Central memory CD4-positive, alpha-beta T cell (primary cell): ENCODE measurements at places on chromosomes 16 and 17.
A peak's percentile ranks its signal among the peaks of the same experiment; 100 is the strongest.

DNA sequence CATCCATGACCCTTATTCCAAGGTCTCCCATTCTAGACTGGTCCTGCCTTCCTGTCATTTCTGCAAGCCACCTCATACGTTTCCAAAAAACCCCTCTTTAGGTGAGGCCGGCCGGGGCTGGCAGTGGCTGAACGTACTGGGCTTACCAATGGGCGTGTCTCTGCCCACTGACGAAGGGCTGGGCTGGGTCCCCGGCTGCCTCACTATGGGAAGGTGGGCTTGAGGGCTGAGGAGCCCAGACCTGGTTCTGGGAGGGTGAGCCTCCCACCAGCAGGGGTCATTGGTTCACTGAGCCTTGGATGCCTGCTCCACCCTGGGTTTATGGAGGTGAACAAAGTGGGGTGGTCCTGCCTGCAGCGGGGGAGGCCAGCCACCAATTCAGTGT lies 19.9 kb downstream of the KDM8 start:
- no peak for DNase-seq

DNA sequence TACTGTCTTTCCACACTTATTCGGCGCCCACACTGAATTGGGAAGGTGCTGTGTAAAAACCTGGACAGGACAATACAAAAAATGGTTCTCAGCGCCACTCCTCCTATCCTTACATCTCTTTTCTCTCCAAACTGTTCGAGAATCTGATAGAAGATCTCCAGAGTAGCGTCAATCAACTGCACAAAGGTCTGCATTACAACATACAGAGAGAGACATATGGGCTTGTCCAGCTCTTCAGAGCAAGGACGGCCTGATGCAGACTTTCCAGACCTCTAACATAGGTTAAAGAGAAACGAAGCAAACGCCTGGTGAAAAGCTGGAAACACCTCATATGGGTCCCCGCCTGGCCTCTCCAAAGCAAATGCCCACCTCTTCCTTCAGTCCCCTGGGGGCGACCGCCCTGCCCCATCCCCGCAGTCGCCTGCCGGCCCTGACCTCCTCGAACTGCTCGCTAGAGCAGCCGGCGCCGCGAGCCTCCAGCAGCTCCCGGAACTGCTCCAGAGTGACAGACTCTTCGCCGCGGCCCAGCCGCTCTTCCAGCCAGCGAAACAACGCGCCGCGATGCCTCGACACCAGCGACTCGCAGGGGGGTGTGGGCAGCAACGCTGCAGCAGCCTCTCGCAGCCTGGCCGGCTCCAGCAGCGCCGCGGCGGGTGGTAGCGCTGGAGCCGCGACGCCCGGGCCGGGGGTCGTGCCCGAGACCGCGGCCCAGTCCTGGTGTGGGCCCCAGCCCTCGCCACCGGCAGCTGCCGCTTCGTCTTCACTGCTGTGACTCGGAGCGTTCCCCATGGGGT lies 526 bp downstream of the ZZEF1 start:
- no peak for DNase-seq

DNA sequence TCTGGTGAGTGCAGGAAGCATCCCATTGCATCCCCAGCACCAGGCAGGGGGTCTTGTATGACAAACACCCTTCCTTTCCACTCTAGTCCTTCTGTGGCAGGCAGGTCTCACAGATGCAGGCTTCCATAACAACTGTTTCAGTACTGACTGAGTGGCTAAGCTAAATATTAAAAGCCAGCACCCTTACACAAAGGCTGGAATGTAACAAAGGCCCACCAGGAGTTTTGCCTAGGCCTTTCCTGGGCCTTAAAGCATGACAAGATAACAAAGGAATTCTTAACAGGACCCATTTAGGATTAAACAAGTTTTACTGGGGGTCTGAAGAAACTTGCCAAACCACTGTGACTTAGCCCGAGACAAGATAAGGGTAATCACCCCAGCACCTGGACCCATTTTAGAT lies 228.9 kb upstream of the RPL38 start:
- no peak for DNase-seq

- no peak for DNase-seq
These were observed 34.2 kb upstream of the HS3ST3A1 start for GRCh38 chr17:13635951-13636350.

GRCh38 chr17:67718325-67718941 lies 697 bp downstream of the NOL11 start:
- no peak for DNase-seq

- DNase-seq = no peak
These were observed 102.0 kb upstream of the PLCG2 start for GRCh38 chr16:81676883-81677737.

DNA sequence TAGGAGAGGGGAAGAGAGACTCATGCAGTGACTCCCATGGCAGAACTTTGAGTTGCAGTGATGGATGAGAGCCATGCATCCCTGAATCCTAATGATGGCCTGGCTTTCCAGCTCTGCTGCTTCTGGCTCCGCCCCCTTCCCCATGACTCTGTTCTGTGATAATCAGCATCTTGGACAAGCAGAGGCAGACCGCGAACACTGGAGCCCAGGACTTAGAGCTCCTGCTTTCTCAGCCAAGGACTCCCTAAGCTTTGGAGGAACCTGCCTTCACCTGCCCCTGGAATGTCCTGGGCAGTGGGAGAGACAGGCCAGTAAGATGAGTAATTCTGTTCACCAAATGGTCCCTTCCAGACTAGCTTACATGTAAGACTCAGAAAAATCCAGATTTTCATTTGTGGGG lies 12.5 kb downstream of the CCDC92B start:
- DNase-seq = no peak

GRCh38 chr16:23128056-23128455 lies 21.2 kb downstream of the USP31 start:
- no peak for DNase-seq

GRCh38 chr16:21033264-21033663 lies 117.4 kb downstream of the DNAH3 start:
- no peak for DNase-seq

DNA sequence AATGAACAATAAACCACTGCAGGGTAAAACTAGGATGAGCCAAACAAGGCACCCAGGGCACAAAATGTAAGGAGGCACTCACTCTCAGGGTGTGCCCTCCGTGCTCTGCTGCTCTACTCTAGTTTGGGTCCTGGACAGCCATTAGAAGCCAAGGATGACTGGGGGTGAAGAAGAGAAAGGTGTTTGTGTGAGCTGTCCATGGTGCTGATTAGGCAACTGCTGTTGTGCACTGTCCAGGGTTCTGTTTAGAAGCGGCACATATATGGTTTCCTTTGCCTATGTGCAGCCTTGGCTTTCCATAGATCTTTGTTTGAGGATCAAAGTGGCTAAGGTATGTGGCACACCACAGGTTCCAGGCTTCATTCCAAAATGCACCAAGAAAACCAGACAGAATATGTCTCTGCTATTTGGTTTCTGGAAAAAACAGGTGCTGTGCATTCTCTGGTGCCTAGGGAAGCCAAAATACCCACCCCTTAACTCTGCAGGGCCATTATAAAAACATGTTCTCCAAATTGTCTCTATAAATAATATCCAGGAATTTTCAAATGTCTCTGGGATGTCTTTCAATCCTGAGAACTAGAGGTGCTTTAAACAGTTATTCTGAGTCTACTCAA lies 123.5 kb downstream of the CBLN1 start:
- DNase-seq = no peak

DNA sequence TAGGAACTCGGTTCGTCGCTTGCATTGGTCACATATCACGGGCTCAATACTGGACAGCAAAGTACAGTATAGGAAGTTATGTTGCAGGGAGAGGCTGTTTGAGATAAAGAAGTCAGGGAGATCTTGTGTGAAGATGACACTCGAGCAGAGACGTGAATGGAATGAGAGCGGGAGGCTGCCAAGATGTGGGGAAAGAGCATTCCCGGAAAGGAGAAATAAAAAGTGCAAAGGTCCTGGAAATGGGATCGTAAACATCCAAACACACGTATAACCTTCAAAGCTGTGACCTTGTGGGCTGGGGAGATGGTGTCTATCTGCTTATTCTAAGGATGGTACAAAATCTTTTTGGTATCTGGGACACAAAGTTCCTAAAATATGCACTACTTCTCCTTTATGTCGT lies 43.0 kb upstream of the MYOCD start:
- DNase-seq = no peak

GRCh38 chr17:73302189-73302588 lies 9.6 kb downstream of the CDC42EP4 start:
- no peak for DNase-seq

DNA sequence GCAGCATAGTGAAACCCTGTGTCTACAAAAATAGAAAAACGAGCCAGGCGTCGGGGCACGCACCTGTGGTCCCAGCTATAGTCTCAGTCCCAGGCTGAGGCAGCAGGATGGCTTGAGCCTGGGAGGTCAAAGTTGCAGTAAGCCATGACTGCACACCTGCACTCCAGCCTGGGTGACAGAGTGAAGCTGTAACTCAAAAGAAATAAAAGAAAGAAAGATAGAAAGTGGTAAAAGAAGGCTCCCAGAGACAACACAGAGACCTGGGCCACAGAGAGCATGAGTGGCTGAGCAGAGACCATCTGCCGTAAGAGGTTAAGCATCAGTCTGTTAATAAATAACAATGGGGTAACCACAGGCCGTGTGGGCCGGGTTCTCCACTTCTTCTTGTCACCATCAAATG lies 15.3 kb upstream of the HEXD start:
- DNase-seq = no peak

DNA sequence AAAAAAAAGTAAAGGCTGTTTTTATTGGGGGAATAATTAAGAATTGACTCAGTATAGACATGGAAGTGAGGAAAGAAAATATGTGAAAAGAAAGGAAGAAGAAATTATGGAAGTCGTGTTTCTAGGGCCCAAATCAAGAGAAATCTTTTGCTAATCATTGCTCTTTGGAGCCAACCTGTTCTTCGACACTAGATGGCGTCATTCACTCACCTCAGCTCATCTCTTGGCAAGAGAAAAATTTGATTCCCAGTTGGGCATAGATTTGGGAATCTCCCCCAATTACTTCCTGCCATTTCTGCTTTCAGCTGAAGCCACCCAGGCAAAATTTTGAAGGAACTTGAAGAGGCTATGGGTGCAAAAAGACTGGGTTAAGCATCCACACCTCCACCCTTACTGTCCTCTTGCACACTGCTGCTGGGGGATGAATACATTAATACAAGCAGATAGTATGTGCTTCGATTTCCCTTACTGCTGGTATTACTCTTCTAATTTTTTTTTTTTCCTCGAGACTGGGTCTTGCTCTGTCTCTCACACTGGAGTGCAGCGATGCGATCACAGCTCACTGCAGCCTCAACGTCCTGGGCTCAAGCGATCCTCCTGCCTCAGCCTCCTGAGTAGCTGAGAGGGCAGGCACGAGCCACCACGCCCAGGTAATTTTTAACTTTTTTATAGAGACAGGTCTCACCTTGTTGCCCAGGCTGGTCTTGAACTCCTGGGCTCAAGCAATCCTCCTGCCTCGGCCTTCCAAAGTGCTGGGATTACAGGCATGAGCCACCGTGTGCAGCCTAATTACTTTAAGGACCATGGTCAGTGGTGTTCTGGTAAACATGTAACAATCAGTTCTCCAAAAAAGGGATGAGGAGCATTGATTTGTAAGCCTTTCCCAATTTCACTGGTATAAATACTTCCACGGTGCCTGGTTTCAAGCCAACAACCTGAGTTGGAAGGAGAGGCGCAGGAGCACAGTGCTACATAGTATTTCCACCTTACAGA lies 13.5 kb downstream of the PSMD7 start:
- peak; percentile 6 for DNase-seq

DNA sequence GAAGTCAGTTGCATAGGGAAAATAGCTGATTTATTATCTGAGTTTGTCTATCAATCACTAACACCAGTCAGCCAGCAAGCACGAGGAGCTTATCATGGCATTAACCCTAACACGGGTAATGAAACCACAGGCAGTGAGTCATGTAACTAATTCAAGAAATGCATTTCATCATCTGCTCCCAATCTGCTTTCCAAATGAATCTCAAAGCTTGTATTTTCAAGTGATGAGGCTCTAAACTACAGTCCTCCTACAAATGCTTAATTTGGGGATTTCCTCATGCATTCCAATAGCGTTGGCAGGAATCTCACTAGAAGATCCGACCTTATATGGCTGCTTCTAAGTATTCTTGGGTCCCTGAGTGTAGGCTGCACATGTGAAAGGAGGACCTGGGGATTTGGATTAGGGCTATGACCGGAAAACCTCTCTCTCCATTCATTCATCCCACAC lies 118.4 kb upstream of the HSBP1 start:
- no peak for DNase-seq

- DNase-seq = no peak
These were observed 486.5 kb downstream of the TMEM114 start for GRCh38 chr16:8103649-8104289.

GRCh38 chr16:87202346-87202745 lies 114.8 kb downstream of the C16orf95 start:
- DNase-seq = no peak

- no peak for DNase-seq
These were observed 16.8 kb upstream of the ETV4 start for GRCh38 chr17:43562679-43563599.

- no peak for DNase-seq
These were observed 38.5 kb downstream of the VPS53 start for GRCh38 chr17:676060-676700.

DNA sequence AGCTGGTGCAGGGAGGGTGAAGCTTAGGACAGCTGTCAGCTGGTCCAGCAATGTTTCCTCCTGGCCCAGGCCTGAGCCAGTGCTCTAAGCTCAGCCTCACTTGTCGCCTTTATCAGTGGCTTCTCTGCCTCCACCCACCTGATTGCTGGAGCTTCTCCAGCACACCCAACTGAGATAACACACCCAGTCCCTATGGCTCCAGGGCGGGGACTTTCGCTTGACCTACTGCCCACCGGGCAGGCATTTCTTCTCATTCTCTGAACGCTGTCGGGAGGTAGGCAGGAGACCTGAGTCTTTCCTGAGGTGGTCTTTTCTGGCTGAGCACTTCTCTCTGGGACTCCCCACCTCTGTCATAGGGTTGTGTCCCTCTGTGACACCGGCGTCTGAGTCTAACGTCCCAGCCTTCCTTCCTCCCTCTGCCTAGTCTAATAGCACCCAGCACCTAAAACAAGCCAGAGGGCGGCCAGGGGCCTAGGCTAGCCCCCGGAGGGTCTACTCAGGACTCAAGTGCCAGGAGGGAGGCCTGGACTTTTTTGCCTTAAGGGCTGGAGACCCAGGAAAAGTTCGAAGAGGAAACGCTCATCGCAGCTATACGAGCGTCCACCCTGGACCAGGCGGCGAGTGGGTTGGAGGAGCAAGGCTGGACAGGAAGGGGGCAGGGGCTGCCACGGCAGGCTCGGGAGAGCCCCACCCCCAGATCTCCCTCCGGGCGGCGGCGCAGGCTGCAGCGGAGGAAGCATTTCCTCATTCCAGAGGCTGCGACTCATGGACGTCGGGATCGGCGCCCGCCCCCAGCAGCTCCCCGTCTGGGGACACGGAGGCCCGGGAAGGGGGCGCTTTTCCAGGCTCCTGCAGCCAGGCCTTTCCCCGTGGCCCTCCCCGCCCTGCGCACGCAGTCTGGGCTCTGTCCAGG lies 756 bp downstream of the TAX1BP3 start:
- peak; percentile 3 for DNase-seq
